ENCODE measurements at places on chromosomes 12 and 14.

DNA sequence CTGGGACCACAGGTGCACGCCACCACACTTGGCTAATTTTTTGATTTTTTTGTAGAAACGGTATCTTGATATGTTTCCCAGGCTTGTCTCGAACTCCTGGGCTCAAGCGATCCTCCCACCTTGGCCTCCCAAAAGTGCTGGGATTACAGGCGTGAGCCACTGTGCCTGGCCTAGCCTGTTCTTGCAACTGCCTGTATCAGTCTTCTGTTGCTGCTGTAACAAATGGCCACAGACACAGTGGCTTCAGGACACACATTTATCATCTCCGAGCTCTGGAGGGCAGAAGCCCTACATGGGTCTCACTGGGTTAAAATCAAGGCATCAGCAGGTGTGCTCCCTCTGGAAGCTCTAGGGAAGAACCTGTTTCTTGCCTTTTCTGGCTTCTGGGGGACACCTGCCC lies 79.9 kb upstream of the NCOR2 start:
- H3K4me1 ChIP-seq, result peaks cover 14% of the 10 kb centered on the region
- DNase-seq, result no peak
- no peak overlapping the region for H3K4me3 ChIP-seq
- H3K36me3 ChIP-seq, result peaks cover 6% of the 10 kb centered on the region
- no peaks in the 10 kb centered on the region for H3K27me3 ChIP-seq

- no peak overlapping the region for H3K27ac ChIP-seq
- no peaks in the 10 kb centered on the region for H3K4me1 ChIP-seq
- H3K4me3 ChIP-seq, result peak overlapping the region; percentile 19
- no peak for DNase-seq
Observed at GRCh38 chr12:1811281-1811947, 9.0 kb upstream of the LRTM2 start.

GRCh38 chr12:12823300-12823699 lies 10.2 kb downstream of the DDX47 start:
- H3K36me3 ChIP-seq, result peaks cover 41% of the 10 kb centered on the region
- H3K4me1 ChIP-seq, result peaks cover 26% of the 10 kb centered on the region
- H3K27me3 ChIP-seq, result no peaks in the 10 kb centered on the region
- no peak for DNase-seq
- H3K27ac ChIP-seq, result no peak overlapping the region

GRCh38 chr12:51388846-51389245 lies 2.4 kb downstream of the GALNT6 start:
- H3K27ac ChIP-seq, result no peak overlapping the region
- peaks cover 16% of the 10 kb centered on the region for H3K36me3 ChIP-seq
- DNase-seq, result no peak

GRCh38 chr14:89498878-89499277 lies 81.8 kb upstream of the FOXN3 start:
- no peak overlapping the region for H3K27ac ChIP-seq
- H3K27me3 ChIP-seq, result no peaks in the 10 kb centered on the region
- DNase-seq, result no peak
- H3K36me3 ChIP-seq, result peaks cover 21% of the 10 kb centered on the region
- peaks cover 30% of the 10 kb centered on the region for H3K4me1 ChIP-seq

DNA sequence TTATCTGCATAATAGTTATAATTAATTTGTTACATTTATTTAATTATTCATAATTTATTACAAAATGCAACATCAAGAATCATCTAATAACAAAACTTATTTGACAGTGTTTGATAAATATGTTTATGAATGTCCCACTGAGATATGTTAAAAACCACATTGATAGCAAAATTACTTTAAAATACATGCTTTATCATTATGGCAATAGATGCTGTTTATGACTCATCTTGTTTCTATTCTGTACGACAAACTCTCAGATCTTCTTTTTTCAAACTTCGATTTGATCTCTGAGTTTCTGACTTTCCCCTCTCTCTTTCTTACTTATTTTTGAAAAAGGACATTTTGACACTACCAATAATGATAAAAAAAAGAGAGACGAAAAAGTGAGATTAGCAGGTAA lies 56.8 kb upstream of the LRRK2 start:
- peaks cover 7% of the 10 kb centered on the region for H3K27me3 ChIP-seq
- H3K36me3 ChIP-seq, result peaks cover 2% of the 10 kb centered on the region
- no peak overlapping the region for H3K4me3 ChIP-seq
- no peak overlapping the region for H3K27ac ChIP-seq
- DNase-seq, result no peak

- no peak overlapping the region for H3K27ac ChIP-seq
- no peak overlapping the region for H3K4me3 ChIP-seq
- no peaks in the 10 kb centered on the region for H3K4me1 ChIP-seq
- DNase-seq, result no peak
Observed at GRCh38 chr12:29743801-29744200, 39.9 kb downstream of the TMTC1 start.

DNA sequence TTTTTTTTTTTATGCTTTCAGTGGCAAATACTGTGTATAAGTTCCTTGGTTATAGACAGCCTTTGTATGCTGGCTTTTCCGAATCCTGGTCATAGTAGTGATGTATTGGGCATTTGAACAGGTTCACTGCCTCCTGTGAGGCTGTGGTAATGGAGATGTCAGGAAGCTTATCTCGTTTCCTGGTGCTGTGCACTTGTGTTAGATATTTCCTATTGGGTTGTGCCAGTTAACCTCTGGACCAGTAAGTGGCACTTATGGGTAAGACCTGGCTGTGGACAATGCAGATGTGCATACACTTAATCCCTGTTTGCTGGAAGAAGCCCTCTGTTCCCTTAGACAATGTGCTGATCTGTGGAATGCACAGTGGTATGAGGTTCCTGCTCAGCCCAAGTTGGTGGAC lies 135.4 kb upstream of the KITLG start:
- no peaks in the 10 kb centered on the region for H3K27me3 ChIP-seq
- H3K27ac ChIP-seq, result no peak overlapping the region
- H3K4me1 ChIP-seq, result no peaks in the 10 kb centered on the region
- DNase-seq, result no peak

DNA sequence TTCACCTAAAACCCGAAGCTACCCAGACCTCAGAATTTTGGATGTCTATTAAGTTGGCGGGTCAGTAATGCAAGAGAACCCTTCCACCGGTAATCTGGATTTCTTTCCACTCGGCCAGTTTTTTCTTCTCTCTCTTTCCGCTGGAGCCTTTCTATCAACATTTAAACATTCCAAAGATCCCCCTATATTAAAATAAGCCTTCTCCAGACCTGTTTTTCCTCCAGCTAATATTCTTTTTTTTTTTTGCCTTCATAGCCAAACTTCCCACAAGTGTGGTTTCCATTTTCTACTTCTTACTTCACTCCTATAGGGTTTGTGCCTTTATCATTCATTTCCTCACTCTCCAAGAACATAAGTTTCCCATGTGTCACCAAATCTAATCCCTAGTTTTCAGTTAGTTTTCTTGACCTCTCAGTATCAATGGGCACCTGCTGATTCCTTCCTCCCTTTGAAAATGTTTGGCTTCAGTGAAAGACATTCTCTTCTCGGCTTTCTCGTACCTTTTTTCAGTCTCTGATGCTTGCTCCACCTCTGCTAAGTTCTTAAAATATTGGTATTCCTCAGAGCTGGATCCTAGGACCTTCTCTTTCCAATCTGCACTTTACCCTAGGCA lies 583 bp upstream of the SDR39U1 start:
- H3K27me3 ChIP-seq, result no peaks in the 10 kb centered on the region
- peaks cover 39% of the 10 kb centered on the region for H3K4me1 ChIP-seq
- no peak for DNase-seq
- peak overlapping the region; percentile 97 for H3K4me3 ChIP-seq

GRCh38 chr12:89959179-89959578 lies 250.5 kb upstream of the ATP2B1 start:
- H3K27ac ChIP-seq, result no peak overlapping the region
- no peak for DNase-seq
- no peaks in the 10 kb centered on the region for H3K27me3 ChIP-seq
- peaks cover 26% of the 10 kb centered on the region for H3K4me1 ChIP-seq

GRCh38 chr14:99348816-99349614 lies 77.0 kb upstream of the BCL11B start:
- no peak overlapping the region for H3K27ac ChIP-seq
- peaks cover 8% of the 10 kb centered on the region for H3K27me3 ChIP-seq
- no peak for DNase-seq
- H3K36me3 ChIP-seq, result no peaks in the 10 kb centered on the region
- no peak overlapping the region for H3K4me3 ChIP-seq

- DNase-seq, result no peak
- no peak overlapping the region for H3K27ac ChIP-seq
- peaks cover 3% of the 10 kb centered on the region for H3K4me1 ChIP-seq
Observed at GRCh38 chr12:1065629-1066028, 74.6 kb downstream of the ERC1 start.

DNA sequence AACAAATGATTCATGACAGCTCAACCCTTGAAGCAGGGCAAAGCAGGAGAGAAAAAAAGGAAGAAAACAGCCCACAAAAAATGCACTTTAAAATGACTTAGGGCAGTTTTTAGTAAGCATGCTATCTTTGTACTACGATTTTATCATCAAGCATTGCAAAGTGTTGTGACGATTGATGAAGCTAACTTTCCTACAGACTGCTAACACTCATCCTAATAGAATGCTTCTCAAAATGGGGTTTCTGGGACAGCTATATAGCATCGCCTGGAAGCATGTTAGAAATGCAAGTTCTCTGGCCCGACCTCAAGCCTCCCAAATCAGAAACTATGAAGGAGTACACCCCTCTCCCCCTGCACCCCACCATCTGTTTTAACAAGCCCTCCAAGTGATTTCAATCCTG lies 256.4 kb downstream of the SSPN start:
- no peak for DNase-seq
- H3K4me1 ChIP-seq, result no peaks in the 10 kb centered on the region
- peaks cover 12% of the 10 kb centered on the region for H3K36me3 ChIP-seq

DNA sequence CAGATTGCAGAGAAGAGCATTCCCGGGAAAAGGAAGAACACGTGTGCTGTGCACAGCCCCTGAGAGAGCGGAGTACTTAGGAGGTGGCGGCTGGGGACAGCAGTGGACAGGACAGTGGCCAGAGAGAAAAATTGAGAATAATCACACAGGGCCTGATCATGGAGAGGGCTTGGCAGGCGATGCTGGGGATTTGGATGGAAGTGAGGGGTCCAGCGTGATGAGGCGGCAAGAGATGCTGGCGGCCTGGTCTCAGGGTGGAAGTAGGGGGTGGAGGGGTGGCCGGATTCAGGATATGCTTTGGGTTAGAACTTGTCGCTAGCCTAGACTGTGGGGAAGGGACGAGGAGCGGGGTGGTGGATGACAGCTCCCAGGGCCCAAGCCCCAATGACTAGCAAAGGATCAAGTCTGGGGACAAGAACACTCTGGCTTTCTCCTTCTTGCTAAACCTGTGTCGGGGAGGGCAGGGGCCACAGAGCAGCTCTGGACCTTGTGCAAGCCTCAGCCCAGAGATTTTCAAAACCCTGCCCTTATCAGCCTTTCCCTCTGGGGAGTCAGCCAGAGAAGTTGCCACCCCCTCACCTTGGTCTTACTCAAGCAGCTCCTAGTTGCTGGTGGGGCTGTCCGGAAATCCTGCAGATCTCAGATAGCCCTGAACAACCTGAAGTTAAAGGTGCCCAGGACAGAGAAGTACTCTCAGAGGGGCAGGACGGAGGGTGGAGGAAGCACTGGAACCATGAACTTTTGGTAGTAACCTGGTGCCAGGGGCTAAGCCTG lies 1.3 kb downstream of the HVCN1 start:
- peaks cover 41% of the 10 kb centered on the region for H3K36me3 ChIP-seq
- peak overlapping the region; percentile 81 for H3K4me3 ChIP-seq
- no peaks in the 10 kb centered on the region for H3K27me3 ChIP-seq
- H3K4me1 ChIP-seq, result peaks cover 48% of the 10 kb centered on the region
- no peak overlapping the region for H3K27ac ChIP-seq

DNA sequence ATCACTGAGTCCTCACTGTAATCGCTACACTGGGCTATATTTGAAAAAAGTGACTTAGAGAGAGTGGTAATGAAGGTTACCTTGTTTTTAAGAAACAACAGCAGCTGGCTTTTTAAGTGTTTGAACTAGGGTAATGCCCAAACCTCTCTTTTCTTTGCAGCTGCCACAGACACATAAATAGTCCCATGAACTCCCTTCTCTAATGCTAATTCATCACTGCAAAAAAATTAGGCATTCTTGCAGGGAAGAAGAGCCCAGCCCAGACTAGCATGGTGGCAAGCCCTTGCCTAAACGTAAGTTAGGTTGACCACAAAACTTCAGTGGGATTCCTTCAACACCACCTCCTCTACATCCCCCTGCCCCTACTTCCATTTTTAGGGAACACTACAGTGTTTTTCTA lies 17.9 kb upstream of the MED6 start:
- H3K27me3 ChIP-seq, result no peaks in the 10 kb centered on the region
- no peak overlapping the region for H3K27ac ChIP-seq
- no peak overlapping the region for H3K4me3 ChIP-seq
- H3K4me1 ChIP-seq, result peaks cover 2% of the 10 kb centered on the region
- H3K36me3 ChIP-seq, result peaks cover 8% of the 10 kb centered on the region

DNA sequence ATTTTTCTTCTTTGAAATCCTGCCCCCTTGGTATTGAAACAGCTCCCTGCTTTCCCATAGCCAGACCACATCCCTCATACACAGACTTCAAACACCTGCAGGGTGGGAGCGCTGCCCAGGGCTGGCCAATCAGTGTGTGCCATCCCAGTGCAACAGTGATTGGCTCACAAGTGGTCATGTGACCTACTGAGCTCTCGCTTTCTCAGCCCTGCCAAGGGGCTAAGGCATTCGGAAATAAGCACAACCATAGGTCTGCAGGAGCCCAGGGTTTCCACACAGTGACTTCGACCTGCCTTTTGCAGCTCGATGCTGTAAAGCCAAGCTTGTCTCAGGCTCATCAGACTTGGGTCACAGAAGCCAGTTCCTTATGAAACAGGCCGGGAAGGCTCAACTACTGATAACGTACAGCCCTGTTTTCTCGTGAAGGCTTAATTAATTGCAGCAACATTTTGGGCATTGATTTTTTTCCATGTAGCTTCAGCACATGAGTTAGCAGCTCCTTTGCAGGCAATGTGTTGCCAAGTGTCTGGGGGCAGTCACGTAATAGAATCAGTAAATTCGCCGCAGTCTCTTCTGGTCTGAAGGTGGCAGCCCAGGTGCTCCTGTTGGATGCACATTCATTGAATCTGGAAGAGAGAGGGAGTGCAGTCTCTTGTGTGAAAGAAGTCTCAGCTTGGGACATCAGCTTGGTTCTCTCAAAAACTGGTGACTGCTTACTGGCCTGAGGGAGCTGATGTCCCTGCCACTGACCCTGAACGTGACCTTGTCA lies 1091.8 kb downstream of the AACS start:
- H3K36me3 ChIP-seq, result no peaks in the 10 kb centered on the region
- no peak overlapping the region for H3K4me3 ChIP-seq
- no peaks in the 10 kb centered on the region for H3K27me3 ChIP-seq
- DNase-seq, result no peak
- H3K4me1 ChIP-seq, result no peaks in the 10 kb centered on the region

DNA sequence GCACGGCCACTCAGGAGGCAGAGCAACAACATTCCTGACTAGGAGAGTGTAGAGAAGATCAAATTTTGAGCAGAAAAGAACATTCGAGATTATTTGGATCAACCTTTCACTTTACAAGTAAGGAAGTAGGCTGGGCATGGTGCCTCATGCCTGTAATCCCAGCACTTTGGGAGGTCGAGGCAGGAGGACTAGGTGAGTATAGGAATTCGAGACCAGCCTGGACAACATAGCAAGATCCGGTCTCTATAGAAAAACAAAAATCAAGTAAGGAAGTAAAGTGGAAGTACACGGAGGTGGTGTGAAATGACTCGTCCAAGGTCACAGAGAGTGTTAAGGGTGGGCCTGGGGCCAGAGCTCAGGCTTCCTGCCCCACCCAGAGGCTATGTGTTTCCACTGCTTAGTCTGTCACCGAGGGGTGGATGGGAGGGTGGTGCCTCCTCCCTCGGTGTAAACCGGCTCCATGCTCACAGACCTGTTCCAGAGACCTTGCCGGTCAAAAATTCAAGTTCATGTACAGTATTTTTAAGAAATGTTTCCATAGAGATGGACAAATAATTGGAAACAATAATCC lies 51.9 kb downstream of the MAP1LC3B2 start:
- no peak overlapping the region for H3K27ac ChIP-seq
- peaks cover 3% of the 10 kb centered on the region for H3K4me1 ChIP-seq
- H3K4me3 ChIP-seq, result no peak overlapping the region
- DNase-seq, result no peak
